Upper lobe of left lung (tissue), 6 donors: ENCODE measurements at places on chromosomes 1 and 21. TPM values are rescaled to one million over a fixed set of nuclear protein-coding genes. Genes with fewer than 3 reads are reported as not detected.

ETNK2 gene
- 6.5 TPM for total RNA-seq

- DNase-seq: no peak
These were observed 745 bp downstream of the MUL1 start for GRCh38 chr1:20507248-20507563.

GRCh38 chr1:34597877-34598514, 156.9 kb upstream of the GJB5 start:
- DNase-seq: peak; percentile 73

GRCh38 chr1:195663549-195664280, 944.5 kb downstream of the KCNT2 start:
- DNase-seq: no peak

DNA sequence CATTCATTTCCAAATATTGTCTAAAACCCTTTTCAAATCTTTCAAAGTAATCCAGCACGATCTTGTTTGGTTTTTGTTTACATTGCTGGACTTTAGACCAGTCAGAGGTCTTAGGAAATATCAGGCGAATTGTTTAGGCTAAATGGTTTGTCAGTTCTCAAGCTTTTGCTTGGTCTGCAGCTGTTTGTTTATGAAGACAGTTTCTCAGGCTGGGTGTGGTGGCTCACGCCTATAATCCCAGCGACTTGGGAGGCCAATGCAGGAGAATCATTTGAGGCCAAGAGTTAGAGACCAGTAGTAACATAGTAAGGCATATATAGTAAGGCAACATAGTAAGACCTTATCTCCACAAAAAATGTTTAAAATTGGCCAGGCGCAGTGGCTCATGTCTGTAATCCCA, 77.5 kb downstream of the DNTTIP2 start:
- DNase-seq: no peak
